ENCODE measurements at places on chromosomes 12 and 14.

- no peak for DNase-seq
Observed at GRCh38 chr12:121810234-121810817, 6.5 kb downstream of the SETD1B start.

DNA sequence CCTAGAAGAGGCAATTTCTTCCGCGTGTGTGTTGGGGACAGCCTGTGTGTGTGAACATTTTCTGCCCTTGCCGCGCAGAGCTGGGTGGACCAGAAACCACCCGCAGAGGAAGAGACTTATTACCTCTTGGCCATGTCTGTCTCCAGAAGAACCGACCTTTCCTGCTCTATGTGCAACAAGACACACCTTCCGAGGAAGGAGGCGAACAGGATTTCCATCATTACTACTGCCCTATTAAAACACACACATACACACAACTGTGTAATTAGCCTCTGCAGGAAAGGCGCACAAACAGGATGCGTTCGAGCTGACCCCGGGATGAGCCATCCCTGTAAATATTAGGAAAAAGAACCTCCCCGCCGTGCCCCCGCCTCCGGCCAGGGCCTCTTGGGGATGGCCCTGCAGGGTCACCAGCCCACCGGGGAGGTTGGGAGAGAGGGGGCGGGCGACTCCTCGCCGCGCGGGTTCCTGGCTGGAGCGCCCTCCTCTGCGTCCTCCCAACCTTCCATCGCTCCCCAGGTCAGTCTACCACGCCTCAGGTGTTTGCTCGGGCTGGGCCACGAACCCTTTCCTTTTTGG, 484 bp upstream of the PRKCH start:
- DNase-seq = no peak

DNA sequence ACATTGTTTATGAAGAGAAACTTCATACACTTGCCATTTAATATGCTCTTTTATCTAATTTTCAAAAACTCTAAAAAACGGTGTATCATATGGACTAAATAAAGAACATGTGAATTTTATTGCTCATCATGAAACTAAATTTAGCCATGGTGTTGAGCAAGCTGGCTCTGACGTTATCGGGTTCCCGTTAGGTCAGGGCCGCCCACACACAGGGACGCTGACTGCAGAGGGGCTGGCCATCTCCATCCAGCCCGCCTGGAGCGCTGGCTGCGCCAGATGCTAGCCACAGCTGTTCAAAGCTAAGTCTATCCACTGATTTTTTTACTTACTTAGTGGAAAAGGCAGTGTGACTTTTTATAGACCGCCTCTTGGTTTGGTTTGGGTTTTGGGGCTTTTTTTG, 36.5 kb upstream of the DYNC1H1 start:
- DNase-seq = no peak

DNA sequence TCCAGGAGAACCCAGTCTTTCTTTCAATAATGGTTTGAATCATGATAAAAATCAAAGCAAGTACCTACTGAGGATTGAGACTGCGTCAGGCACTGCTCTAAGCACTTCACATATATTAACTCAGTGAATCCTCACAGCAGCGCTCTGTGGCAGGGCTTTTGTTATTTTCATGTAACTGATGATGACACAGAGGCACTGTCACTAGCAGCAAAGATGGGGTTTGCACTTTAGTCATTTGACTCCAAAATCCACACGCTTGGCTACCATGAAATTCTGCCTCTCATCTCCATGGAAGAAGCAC, 98.8 kb upstream of the GSC start:
- DNase-seq = no peak

DNA sequence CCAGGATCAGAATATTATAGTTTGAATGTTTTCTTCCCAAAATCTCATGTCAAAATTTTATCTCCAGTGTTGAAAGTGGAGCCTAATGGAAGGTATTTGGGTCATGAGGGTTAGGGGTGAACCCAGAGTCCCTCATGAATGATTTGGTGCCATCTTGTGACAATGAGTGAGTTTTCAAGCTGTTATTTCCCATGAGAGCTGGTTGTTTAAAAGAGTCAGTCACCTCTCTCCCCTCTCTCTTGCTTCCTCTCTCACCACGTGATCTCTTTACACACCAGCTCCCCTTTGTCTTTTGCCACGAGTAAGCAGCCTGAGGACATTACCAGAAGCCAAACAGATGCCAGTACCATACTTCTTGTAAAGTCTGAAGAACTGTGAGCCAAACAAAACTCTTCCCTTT, 561.6 kb downstream of the RERGL start:
- DNase-seq = no peak
